ENCODE measurements at places on chromosomes 5 and 9.

DNA sequence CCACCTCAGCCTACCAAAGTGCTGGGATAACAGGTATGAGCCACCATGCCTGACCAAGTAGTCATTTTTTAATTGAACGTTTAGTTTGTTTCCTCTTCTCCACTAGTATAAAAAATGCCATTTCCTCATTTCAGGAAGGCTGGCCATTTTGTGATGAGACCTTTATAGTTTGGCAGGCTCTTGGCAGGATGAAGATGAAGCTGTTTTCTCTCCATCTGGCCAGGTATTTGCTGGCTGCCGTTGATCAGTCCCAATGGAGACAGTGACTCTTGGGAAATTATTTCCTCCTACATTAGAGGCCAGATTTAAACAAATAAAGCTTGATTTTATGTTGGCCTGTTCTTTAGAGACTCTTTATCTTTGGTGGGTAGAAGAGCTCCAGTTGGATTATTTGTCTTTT, 199.0 kb downstream of the ARHGAP26 start:
- no peak for DNase-seq

DNA sequence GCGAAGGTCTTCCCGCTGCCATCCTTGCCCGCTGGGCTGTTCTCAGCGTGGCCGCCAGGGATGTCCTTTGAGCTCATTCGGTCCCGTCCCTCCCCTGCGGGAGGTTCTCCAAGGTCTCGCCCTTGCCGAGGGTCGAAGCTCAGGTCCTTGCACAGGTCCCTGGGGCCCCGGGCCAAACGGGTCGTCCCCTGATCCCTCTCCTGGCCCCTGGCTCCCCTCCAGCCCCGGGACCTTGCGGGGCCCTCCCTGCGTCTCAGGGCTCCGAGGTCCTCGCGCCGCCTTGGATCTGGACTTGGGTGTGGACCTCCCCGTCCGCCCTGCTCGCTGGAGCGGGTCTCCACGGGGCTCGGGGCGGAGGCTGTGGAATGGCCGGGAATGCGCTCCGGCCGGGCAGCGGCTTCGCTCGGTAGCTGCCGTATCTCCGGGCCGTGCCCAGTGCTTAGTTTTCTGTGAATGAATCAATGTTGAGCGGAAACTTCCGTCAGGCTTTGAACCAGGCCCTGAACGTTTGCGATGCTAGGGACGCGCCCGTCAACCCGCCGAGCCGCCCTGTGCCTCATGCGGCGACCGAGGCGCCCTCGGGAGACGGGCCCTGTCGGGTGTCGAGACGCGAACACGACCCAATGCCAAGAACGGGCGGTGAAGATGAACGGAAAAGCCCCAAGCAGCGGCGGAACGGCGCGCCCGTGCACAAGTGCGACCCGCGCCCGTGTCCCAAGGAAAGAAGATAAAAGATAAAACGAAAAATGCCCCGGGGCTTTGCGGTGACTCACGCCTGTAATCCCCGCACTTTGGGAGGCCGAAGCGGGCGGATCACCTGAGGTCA, 780 bp downstream of the RNU6ATAC start:
- peak; percentile 37 for DNase-seq

DNA sequence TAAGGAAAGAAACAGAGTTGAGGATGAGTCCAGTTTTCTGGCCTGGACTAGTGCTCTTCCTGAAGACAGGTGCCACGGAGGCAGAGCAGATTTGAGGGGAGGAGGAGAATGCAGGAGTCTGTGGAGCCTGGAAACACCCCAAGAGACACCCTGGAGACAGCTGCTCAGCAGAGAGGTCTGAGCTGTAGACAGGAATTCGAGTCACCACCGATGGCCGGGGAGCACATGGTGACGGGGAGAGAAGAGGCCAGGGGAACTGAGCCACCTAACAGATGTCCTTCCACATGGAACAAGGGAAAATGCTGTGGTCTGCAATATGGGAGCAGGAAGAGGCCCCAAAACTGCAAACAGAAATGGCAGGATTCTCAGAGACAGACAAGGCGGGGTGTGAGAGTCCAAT, 22.9 kb downstream of the CPLX2 start:
- no peak for DNase-seq

- no peak for DNase-seq
Measured at GRCh38 chr5:118687661-118688621, 300.4 kb downstream of the DTWD2 start.

DNA sequence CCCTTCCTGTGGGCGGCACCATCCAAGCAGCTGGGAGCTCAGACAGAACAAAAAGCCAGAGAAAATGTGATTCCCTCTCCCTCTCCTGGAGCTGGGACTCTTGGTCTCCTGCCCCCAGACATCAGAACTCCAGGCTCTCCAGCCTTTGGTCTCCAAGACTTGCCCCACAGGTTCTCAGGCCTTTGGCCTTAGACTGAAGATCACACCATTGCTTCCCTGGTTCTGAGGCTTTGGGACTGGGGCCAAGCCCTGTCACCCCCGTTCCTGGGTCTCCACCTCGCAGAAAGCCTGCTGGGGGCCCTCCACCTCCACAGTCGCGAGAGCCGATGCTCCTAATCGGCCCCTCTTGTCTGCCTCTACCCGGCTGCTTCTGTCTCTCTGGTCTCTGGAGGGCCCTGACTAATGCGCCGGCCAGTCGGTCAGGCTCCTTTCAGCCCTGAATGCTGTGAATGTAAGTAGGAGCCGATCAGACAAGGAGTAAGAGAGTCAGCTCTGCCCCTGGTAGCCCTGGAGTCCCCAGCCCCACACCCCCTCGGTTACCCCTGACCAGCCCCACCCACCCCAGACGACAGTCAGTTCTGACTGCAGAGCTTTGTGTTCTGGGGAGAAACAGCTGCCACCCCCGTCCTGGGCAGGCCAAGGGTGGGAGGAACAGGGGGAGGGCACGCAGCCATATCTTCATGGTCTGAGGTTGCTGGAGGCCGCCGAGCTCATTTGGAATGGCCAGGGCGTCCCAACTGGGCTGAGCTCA, 57.5 kb downstream of the VAV2 start:
- DNase-seq = no peak

GRCh38 chr5:160020964-160021363, 12.0 kb downstream of the TTC1 start:
- no peak for DNase-seq

DNA sequence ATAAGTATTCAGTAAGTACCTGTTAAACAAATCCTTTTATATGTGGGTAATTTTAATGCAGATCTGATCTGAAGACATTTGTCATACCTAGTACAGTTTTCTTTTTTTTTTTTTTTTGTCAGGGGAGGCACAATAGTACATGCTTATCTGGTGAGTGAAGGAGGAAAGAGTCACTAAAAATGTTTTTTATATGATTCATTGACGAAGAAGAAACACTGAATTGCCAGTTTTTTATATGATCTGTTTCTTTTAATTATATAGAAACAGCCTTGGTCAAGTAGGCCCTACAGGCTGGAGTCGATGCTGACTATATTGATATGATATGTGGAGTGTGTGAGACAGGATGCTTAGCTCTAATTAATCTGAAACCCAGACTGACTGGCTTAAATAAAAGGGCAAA, 315.2 kb downstream of the PSAT1 start:
- no peak for DNase-seq

Measured in stimulated activated CD4-positive, alpha-beta T cell treated with anti-CD3 and anti-CD28 coated beads, Interleukin-1b, Interleukin-23, amount 100 ng/mL, for 1 hour (primary cell).